ENCODE measurements at places on chromosomes 12 and 14.

DNA sequence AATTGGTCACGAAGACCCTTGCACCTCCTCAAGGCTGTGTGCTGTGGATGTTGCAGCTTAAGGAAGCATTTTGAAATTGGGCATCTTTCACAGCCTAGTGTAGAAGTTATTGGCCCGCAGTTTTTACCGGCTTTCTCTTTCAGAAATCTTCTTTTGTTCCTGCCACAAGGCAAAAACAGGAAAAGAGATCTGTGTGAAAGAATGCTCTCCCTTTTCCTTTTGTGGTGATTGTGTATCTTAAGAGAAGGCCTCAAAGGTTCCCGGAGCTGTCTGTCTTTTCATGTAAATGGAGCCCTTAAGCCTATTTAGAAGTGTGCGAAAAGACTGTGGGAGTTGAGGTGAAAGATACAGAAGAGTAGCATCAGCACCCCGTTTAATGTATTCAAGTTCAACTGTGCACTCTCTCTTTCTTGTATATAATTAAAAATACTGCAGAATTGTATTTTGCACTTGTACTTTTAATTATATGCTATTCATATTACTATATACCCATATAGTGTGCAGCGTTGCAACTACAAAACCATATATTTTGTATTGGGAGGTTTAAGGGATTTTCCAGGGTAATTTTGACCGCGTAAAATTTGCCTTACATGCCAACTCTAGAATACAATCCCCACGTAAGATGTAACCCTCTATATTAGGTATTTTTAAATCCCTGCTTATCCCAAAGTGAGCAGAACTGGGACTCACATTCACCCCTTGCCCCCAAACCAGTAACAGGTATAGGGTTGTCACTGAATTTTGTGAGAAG is 441.7 kb downstream of the RAD51B start:
- no peak for DNase-seq

GRCh38 chr12:84701041-84701440 is 211.6 kb downstream of the SLC6A15 start:
- no peak for DNase-seq

DNA sequence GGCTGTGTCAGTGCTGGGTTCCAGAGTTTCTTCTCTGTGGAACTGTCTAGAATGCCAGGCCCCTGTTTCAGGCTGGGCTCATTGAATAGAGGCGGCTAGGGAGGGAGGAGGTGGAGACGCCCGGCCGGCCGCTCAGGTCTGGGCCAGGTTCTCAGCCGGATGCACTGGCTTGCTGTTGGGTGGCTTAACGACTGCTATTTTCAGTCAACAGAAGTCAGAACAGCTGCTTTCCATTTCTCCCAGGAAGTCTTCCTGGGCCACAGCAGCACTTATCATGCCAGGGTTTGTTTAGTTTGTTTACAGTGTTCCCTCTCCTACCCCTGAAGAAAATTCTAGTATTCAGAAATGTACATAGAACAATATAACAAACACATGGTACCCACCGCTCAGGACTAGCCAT is 26.0 kb upstream of the VPS37B start:
- no peak for DNase-seq

DNA sequence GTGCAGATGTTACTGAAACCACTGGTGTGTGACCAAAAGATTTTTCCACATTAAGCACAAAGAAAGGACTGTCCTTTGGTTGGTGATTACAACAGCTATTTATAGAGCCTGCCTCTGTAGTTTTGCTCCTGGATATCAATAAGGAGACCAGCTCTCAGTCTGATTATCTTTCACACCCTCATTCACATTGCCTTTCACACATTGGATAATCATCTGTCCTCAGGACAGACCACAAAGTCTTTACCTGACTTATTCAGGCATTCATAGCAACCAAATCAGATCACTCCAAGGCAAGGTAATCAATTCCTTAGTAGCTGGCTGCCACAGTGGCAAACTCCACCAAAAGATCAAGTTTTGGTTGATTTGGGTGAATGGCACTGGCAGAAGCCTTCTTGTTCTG is 59.6 kb upstream of the CPSF6 start:
- DNase-seq: no peak

DNA sequence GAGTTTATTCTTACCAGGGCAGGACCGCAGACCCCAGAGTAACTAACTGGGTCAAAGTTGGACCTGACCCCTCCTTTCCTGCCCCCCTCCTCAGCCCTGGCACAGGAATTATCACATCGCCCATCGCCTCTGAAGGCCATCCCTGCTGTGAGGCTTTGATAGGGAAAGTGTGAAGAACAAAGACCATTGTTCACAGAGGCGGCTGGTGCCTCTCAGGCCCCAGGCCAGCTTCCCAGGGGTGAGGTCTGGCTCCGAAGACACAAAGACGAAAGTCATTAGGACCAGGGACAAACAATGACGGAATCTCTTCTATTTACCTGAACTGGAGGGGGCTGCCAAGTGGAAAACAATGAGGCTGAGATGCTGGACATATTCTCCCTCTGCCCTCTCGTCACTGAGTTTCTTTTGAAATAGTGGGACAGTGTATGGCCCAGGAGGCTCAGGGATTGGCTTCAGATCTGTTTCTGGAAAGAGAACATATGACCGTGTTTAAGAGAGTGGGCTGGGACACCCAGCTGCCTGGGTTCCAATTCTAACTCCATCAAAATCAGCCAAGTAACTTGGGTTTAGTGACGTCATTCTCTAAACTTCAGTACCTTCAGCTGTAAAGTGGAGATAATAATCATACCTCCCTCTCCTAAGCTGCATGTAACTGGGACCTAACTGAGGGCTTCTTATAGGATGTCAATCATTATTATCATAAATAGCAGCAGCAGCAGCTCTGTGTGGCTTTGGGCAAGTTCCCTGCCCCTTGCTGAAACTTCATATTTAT is 769.4 kb downstream of the MED13L start:
- DNase-seq: no peak

- DNase-seq: no peak
These were observed 254.0 kb upstream of the USP15 start for GRCh38 chr12:62006076-62006732.

- DNase-seq: no peak
These were observed 3.4 kb downstream of the GLIPR1L1 start for GRCh38 chr12:75337905-75338304.

DNA sequence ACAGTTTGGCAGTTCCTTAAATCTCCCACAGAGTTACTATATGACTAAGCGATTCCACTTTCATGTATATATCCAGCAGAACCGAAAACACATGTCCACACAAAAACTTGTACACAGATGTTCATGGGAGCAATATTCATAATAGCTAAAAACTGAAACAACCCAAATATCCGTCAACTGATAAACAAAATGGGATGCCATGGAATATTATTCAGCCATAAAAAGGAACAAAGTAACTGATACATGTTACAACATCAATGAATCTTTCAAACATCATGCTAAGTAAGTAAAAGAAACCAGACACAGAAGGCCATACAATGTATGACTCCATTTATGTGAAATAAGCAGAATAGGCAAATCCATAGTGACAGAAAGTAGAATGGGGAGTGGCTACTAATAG is 80.2 kb upstream of the GPHB5 start:
- DNase-seq: no peak

DNA sequence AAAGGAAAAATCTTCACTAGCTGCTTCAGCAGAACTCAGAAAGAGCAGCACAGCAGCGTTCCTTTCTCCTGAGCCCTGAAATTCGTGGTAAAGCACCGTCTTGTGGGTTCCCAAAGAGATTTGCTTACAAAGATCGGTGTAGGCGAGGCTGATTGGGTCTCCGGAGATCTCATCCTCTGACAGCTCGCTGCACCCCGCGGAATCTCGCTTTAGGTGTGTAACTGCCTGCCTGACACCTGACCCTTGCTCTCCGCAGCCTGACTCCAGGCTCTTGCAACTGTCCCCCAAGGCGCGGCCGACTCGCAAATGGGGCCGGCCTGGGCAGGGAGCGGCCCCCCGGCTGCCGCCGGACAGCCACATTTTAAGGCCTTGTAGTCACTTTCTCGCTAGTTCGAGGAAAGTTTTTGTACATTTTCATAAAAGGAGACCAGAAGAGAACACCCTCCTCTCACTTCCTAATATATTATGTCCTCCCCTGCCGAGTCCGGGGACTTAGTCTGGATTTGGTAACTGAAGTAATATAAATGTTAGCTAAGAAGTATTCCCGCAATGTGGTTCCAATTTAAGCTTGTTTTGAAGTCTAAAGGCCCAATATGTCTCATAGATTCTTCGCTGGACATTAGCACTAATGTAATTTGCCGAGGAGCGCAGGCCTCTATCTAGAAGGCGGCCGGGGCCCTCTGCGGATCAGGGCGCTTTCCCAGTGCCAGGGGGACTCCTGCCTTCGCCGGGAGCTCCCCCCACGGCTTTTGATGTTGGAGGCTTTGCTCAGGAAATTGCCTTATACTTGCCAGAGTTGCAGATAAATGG is 177.3 kb upstream of the CDKN3 start:
- DNase-seq: no peak

- no peak for DNase-seq
These were observed 10.2 kb upstream of the C12orf43 start for GRCh38 chr12:121026274-121027045.

DNA sequence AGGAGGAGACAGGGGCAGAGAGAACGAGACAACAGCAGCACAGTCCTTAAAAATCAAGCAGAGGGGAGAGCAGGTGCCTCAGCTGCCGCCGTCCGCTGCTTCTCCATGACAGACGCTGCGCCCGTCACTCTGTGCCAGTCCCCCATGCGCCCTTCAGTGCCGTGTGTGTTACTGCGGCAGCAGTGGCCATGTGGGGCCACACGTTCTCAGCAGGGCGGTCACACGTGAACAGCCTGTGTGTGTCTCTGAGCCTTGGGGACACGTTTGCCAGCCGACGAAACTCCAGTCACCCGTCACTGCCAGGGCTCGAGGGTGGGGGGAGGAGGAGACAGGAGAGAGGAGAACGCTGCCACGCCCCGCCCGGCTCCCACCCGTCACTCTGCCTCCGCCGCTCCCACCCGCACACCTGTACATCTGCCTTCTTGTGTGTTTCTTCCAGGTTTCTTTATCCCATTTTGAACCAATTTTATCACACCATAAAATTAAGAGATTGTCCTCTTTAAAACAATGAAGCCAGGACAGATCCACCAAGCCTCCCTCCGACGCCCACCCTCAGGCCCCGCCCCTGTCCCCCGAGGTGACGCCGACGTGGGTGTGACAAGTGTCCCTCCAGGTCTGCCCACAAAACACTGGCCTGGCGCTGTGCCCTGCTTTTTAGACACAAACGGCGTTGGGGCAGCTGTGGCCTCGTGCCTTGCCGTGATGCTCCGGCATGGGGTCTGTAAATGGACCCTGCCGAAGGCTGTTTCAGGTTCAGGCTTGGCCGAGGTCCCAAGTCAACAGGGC is 58.2 kb downstream of the GALNT9 start:
- DNase-seq: no peak

GRCh38 chr12:63888908-63889635 is 44.6 kb downstream of the SRGAP1 start:
- DNase-seq: no peak

- DNase-seq: no peak
These were observed 452.4 kb downstream of the KCNH5 start for GRCh38 chr14:62592877-62593276.

DNA sequence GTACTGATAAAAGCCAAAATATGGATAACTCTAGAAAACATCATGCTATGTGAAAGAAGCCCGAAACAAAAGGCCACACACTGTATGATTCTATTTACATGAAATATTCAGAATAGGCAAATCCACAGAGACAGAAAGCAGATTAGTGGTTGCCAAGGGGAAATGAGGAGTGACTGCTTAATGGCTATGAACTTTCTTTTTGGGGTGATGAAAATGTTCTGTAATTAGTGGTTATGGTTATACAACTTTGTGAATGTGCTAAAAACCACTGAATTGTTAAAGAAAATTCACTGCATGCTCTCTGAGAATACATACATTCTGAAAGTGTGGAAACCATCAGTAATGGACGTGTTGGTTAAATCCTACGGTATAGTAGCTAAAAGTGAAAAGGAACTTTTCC is 39.9 kb upstream of the STON2 start:
- no peak for DNase-seq

DNA sequence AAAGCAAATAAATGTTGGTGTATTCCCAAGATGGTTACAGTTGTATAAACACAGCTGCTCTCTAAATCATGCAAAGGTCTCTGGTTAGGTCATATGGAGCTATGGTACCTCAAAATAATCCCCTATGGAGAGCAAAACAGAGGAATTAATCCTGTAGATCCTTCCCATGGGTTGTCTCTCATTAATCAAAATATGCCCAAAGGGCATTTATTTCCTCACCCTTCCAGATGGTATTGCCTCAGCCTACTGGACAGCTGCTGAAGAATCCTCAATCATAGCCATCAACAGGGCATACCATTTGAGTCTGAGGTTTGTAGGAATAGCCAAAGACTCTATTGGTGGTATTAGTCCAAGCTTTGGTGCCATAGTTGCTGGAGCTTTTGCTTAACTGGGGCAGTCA is 360.9 kb downstream of the RPL10L start:
- DNase-seq: no peak

DNA sequence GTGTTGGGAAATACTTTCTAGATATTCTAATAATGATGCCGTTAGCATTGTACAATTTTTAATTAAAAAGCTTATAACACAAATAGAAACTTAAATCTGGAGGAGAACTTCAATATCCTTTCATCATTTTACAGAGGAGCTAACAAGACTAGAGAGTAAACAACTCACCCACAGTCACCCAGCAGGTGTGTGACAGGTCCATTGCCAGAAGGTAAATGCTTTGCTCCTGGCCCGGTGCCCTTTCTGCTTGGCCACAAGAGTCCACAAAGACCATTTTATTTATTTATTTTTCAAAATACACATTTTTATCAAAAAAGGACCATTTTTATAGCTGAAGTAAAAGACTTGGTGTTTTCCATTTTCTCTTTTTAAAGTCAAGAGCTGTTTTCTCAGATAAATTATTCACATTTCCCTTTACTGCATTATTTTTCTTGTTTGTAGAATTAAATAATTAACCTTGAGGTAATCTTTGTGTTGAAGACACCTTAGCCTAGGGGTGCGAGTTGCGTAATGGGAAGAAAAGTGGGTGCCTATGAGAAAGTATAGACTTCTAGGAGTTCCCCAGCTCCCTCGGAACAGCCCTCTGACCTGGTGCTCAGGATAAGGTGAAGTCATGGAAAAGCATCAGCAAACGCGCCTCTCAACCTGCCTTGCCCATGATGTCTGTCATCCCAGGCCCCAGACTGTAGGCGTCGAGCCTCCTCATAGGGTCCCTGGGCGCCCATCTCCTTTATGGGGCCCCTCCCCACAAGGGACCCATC is 26.3 kb upstream of the AMIGO2 start:
- no peak for DNase-seq

GRCh38 chr14:29643433-29644211 is 284.0 kb downstream of the PRKD1 start:
- no peak for DNase-seq

DNA sequence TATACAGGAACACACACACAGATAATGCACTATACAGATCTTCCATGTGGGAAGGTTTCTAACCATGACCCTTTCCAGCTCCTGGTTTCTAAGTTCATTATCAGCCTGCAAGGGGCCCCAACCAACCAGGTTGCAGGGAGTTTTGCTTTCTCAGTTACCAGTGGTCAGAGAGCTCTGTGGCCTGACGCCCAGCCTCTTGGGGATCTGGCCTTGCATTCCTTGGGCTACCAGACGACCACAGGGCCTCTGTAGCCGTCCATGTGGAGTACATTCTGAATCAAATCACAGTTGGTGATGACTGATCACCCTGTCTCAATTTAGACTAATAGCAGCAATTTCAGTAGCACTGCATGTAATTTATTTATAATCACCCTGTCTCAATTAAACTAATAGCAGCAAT is 47.5 kb downstream of the PAH start:
- DNase-seq: no peak
